ENCODE measurements at places on chromosomes 3 and 15. TPM values are rescaled to one million over a fixed set of nuclear protein-coding genes. Genes with fewer than 3 reads are reported as not detected.

Gene NPHP3
- 13.1 TPM for total RNA-seq

Gene UACA
- total RNA-seq, result 44.8 TPM

Gene ZPLD1
- total RNA-seq, result not detected

Gene CLDN11
- total RNA-seq, result 12.6 TPM

Gene DENND6A
- total RNA-seq, result 13.9 TPM

Gene KY
- not detected for total RNA-seq

Gene RBPMS2
- total RNA-seq, result 202 TPM

Gene DPPA4
- total RNA-seq, result 901 TPM

Gene GOLIM4
- 23.9 TPM for total RNA-seq

GRCh38 chr3:193761969-193762368, 169.0 kb downstream of the OPA1 start:
- DNase-seq, result no peak

- no peak for DNase-seq
Observed at GRCh38 chr3:174325834-174326700, 533.1 kb upstream of the NAALADL2 start.

- DNase-seq, result peak; percentile 55
Observed at GRCh38 chr3:43638594-43639447, 17.0 kb upstream of the ANO10 start.

- DNase-seq, result no peak
Observed at GRCh38 chr3:131107637-131108433, 81.2 kb downstream of the NEK11 start.

GRCh38 chr15:57676585-57676984, 29.9 kb upstream of the POLR2M start:
- DNase-seq, result no peak

DNA sequence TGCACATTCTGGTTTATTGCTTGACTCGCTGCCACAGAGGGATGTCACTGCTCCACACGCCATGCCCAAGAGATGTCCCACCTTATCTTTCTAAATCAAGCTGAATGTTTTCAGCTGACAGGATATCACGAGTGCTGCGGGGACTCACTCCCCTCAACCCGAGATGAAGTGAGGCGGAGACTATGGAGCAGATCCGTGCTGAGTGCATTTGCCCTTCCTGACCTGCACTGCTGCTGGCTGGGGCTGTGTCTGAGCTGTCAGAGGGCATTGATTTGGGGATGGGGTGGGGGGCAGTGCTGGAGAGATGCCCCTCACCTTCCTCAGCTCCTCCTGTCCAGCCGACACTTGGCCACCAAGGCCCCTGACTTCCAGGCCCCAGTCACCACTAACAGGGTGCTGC, 40.5 kb upstream of the CSPG4 start:
- DNase-seq, result no peak

- DNase-seq, result no peak
Observed at GRCh38 chr15:91940496-91941381, 87.2 kb downstream of the SLCO3A1 start.

GRCh38 chr3:61595826-61596225, 34.5 kb downstream of the PTPRG start:
- no peak for DNase-seq

DNA sequence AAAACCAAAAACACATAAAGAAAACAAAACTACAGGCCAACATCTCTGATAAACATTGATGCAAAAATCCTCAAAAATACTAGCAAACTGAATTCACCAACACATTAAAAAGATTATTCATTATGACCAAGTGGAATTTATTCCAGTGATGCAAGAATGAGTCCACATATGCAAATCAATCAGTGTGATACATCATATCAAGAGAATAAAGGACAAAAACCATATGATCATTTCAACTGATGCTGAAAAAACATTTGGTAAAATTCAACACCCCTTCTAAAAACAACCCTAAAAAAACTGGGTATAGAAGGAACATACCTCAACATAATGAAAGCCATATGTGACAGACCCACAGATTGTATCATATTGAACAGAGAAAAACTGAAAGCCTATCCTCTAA, 265.6 kb upstream of the DCBLD2 start:
- DNase-seq, result no peak

DNA sequence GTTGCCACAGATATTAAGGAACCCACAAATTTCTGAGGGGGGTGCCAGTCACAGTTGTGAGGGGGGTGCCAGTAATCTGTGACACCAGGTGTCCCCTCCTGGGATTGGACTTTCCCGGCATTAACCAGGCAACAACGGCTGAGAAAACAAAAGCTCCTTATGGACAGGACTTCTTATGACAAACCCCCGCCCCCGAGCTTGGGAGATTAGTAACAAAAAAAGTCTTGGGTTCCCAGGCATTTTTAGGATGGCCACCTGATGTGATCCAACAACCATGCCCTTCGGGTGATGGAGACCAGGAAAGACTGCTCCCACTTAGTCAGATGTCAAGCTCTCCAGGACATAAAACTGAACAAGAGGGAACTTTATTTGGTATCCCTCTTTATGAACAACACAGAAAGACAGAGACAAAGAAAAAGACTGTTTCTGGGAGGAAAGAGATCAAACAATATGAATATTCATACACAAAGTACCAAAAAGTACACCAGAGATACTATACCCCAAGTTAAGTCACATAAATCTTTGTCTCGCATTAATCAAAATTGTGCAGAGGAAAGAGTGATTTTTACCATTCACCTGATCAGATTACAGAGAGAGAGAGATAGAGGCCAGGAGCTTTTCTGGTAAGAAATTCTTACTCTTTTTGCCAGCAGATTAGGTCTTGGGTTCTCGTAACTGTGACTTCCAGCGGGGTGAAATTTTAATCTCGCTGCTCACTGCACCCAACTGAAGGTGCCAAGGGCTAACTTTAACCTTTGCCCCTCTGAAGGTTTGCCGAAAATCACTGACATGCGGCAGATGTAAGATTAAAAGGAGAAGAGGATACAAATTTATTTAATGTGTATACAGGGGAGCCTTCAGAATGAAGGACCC, 61.6 kb downstream of the OSTN start:
- DNase-seq, result no peak

GRCh38 chr15:99702895-99703602, 30.2 kb downstream of the LYSMD4 start:
- DNase-seq, result no peak

- DNase-seq, result no peak
Observed at GRCh38 chr3:196624907-196625306, 14.6 kb upstream of the NRROS start.

DNA sequence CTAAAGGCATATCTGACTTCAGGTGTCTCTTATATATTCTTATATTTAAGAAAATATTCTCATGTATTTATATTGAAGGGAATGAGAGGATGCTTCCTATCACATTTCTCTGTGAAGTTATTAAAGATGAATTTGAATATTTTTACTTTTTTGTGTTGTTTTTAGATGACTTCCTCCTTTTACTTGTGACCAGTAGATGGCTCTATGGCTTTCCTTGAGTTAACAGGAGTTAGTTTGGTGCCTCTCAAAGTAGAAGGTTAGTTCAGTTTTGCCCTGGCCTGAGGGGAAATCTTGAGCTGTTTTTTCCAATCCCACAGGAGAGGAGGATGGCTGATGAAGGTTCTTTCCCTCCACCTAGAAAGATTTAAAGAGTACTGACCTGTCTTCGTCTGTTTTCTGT, 80.7 kb downstream of the SQOR start:
- no peak for DNase-seq

DNA sequence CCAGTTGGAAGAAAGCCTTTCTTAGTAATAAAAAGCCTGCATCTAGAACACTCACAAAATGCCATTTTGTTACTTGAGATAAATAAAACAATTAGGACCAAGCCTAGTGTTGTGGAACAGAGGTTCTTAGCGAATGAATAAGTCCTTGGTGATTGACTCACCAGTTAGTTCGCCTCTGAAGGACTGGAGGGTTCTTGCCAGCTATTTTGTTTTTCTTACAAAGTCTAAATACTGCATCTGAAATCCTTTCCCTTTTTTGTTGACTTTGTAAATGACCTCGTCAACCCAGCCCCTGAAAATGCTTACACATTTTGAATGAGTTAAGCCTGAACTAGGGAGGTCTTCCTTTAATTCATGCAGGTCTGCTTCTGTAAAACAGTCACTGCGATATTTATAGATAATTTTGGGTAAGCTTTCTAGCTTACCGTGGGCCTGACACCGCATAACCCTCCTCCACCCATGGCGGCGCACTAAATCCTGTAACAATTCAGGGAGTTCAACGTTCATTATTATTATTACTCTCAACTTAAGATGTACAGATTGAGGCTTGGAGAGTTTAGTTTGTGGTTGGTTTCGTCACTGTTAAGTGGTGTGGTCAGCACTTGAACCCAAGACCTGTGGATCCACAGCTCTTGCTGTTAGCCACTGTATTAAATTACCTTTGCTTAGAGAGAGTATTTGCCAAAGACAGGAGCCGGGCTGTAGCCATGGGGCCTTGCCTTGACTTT, 45.0 kb upstream of the SACM1L start:
- no peak for DNase-seq

DNA sequence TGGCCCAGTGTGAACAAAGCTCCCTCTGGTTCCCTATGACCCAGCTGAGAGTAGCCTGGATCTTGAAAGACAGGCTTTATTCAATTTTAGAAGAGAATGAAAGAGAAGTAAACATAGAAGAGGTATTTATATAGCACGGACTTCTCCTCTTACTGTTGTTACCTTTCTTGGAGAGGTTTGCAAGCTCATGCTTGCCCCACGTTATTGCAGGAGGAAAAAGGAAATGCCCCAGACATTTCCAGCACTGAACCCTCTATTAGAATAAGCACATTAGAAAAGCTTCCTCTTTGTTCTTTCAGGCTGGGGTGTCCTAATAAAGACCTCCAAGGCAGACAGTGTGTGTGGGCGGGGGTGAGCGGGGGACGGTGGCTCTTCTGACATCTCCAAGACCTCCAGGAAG, 98.7 kb upstream of the AGBL1 start:
- DNase-seq, result no peak

DNA sequence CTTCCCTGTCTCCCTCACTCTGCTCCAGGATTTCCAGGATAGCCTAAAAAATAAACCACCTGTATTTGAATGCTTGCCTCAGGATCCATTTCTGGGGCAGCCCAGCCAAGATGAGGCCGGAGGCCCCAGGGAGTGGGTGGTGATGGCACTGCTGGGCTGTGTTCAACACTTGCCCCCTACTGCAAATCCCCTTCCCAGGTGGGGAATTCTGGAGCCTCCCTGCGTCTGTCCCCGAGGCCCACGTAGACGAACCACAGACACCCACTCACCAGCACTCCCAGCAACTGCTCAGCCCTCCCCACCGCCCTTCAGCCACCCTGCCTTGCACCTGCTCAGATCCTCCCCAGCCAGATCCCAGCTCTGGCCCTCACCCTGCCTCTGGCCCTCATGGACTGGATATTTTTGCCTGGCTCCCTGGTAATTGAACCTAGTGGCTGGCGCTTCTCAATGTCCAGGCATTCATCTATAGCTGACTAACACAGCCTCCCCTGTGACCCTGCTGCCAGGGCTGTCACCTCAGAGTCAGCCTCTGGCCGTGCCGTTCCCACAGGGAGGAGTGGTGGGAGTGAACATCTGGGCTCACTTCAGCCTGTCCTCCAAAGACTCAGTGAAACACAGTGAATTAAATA, 17.1 kb upstream of the EPB42 start:
- DNase-seq, result no peak

- no peak for DNase-seq
Observed at GRCh38 chr3:101962055-101962454, 112.7 kb downstream of the NFKBIZ start.

GRCh38 chr3:174168026-174168425, 691.1 kb upstream of the NAALADL2 start:
- no peak for DNase-seq

DNA sequence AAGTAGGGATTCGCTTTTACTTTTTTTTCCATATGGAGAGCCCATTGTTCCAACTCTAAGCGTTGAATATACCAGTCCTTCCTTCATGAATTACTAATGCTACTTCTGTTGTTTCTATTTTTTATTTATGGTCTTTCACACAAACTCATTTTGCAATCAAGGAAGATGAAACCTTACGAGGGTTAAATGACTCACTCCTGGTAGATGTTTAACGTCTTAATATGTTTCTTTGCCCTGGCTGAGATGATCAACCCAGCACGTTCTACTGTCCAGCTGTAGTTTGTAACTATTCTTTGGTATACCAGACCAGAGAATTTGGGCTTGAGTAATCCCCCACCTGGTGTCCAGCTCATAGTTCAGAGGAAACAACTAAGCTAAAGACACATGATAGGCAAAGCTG, 23.1 kb downstream of the CDCP1 start:
- DNase-seq, result no peak

GRCh38 chr3:136186344-136186743, 9.8 kb downstream of the MSL2 start:
- DNase-seq, result no peak

- DNase-seq, result no peak
Observed at GRCh38 chr15:39618063-39618823, 37.4 kb downstream of the THBS1 start.

DNA sequence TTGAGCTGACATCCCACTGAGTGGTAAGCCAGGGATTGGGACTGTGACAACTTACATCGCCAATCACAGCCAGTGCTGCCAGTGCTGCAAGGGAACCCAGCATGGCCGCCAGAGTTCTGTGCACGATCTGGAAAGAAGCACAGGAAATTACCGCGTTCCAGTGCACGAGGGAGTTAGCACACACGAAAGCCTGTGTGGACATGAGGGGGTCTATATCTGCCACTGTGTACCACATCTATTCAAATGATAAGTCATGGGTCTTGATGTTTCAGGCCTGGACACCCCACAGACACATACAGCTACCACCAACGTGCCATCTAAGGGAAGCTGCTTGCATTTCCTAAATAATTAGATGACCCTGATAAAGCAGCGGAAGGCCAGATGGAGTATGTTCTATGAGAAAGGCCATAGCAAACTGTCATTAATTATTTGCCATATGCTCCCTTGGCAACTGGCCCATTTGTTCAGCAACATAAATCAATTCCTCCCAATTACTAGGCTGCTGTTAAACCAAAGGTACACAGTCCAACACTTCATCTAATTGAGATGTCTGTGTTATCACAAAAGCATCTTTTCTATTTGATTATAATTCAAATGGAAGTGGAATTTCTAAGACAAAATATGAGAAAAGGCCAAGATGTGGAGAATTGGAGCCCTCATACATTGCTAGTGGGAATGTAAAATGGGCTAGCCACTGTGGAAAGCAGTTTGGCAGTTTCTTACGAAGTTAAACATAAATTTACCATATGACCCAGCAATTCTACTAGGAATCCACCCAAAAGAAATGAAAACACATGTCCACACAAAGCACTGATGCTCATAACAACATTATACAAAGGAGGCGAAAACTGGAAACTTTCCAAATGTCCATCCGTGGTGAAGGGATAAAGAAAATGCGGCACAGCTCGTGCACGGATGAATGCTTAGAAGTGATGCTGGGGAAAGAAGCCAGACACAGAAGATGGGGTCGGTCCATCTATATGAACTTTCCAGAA, 108.3 kb downstream of the OCA2 start:
- no peak for DNase-seq
